ENCODE measurements at places on chromosomes 7 and 10.

DNA sequence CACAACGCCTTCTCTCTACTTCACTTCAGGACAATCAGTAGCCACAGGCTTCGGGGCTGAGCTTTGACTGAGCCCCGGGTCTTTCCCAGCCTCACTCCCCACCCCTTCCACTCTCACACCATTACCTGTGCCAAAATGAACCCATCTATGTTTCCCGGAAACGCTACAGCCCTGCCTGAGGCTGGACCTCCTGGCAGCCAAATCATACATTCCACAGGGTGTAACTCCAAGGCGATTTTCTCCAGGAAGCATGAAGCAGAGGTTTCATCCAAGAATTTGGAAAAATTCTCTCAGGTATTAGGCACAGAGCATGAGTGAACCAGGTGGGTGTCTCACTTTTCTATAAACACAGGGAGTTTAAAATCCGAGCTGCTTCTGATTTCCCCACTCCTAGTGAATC lies 286.3 kb downstream of the TNS3 start:
- DNase-seq = no peak

- no peak for DNase-seq
Observed at GRCh38 chr10:122297583-122297982, 26.5 kb downstream of the BTBD16 start.

GRCh38 chr7:22400936-22401553 lies 44.1 kb upstream of the RAPGEF5 start:
- no peak for DNase-seq

GRCh38 chr7:15086131-15086611 lies 183.6 kb upstream of the DGKB start:
- peak; percentile 2 for DNase-seq

DNA sequence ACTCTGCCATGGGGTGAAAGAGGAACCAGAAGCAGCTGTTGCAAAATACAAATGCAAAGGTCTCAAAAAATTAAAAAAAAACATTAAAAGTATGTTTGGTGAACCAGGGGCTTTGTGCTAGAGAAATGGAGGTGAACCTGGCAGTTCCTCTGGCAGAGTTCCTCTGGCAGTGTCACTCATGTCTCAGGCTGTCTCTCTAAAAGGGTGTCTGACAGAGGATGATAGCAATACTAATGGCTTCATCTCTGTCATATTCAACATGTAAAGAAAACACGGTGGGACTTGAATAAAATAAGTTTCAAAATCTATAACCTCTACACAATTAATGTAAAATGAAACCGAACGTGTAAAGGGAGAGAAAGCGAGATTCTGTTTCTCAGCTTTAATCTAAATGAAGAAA lies 375.7 kb upstream of the VWC2 start:
- no peak for DNase-seq

GRCh38 chr10:49397036-49397999 lies 1.4 kb upstream of the DRGX start:
- no peak for DNase-seq

GRCh38 chr10:34826857-34827766 lies 12.0 kb upstream of the PARD3 start:
- no peak for DNase-seq

- no peak for DNase-seq
Observed at GRCh38 chr10:19097151-19097550, 48.5 kb downstream of the MALRD1 start.

DNA sequence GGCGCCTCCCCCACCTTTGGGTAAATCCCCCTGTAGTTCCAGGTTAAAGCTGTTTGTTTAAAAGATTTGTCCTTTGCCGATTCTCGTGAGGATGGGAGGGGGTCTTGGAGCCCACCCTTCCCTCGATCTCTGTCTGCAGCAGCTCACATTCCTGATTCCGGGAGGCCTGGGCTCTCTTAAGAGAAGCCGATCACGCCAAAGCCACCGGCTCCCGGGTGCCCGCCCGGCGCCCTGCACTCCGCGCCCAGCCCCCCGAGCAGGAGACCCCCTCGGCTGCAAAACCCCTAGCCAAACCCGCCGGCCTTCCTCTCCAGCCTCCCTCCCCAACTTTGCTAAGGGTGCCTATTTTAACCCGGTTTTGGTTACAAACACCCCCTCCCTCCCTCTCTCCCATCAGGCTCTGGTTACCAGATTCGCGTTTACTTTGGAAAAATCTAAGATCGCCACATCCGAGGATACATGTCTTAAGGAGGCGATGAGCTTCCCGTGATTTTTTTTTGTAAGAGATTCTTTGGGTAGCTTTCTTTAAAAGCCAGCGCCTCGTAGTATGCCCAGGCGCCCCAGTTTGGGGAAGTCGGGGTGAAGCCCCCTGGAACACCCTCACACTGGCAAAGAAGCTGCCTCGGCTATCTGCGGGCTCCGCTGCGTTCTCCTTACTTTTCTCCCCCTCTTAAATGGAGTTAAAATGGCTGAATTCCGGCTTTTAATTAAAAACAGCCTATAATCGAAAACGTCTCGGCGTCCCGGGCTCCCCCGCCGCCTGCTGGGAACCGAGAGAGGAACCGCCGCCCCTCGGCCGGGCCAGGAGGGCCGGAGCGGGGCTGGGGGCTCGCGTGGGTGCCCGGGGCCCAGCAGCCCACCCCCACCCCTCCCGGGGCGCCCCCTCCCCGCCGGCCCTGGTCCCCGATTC lies 983 bp downstream of the TNRC18 start:
- no peak for DNase-seq

- DNase-seq = no peak
Observed at GRCh38 chr7:143296686-143297085, 8.5 kb downstream of the CASP2 start.

GRCh38 chr10:102678842-102679289 lies 34.6 kb downstream of the TRIM8 start:
- peak; percentile 55 for DNase-seq

GRCh38 chr7:101535351-101535751 lies 93.7 kb downstream of the MYL10 start:
- DNase-seq = no peak

GRCh38 chr7:104538152-104538551 lies 209.7 kb downstream of the LHFPL3 start:
- DNase-seq = no peak

DNA sequence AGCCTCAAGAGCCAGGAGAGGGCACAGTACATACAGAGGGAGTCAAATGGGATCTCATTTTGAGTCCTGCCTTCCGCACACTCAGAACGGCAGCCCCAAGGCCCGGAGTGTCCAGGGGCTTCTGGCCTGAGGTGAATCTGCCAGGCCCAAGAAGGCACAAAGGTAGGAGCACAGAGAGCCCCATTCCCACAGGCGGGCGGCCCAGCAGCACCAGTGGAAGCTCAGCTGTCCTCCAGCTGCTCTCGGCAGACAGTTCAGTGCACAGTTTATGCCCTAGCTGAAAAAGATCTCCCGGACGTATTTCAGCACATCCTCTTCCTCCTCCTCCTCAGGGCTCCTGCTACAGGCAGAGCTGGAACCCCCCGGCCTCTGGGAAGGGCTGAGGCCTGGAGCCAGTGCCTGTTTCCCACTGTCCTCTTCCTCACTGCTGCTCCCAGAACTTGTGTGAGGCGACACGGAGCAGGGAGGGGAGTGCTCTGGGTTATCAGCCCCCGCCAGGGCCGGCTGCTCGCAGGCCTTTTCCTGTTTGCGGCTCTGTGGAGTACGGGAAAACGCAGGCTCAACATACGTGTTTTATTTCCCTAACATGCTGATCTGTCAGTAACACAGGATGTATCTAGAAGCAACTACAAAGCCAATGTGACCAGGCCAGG lies 4.0 kb downstream of the CYREN start:
- DNase-seq = no peak

- no peak for DNase-seq
Observed at GRCh38 chr7:120919466-120919865, 31.1 kb upstream of the ING3 start.

- no peak for DNase-seq
Observed at GRCh38 chr10:28445516-28445915, 87.4 kb upstream of the WAC start.

DNA sequence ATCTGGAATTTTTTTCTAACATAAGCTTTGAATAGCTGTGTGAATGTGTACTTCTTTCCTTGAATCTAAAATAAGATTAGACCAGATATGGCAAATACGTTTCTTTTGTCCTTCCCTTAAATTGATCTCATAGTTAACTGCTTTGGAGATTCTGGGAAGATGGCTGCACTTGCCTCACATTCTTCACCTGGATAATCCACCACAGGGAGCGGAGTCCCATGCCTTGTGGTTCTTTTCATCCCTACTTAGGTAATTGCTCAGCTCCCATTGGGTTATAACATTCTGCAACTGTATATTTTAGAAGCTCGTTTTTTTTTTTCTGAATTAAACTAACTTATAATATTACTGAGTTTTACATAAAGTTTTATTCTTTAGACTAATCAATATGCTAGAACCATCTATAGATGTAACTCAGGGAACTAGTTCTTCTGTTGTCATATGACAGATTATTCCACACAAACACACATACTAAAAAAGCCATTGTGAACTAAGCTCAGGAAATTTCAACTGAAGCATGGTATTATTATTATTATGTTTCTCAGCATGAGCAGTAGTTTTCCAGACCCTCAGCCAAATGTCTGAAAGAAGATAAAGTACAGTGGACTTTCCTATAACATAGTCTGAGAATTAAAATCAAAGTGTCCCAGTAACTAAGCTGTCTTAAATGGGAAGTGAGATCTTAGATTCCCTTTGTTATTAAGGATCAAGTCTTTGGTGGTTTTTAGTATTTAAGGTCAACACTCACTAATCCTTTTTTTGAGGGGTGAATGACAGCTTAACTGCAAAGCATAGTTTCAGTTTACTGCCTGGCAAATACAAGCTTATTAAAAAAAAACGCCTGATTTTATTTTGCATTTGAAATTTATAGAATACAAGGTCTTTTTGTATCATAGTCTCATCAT lies 182.3 kb downstream of the PPP1R9A start:
- no peak for DNase-seq

DNA sequence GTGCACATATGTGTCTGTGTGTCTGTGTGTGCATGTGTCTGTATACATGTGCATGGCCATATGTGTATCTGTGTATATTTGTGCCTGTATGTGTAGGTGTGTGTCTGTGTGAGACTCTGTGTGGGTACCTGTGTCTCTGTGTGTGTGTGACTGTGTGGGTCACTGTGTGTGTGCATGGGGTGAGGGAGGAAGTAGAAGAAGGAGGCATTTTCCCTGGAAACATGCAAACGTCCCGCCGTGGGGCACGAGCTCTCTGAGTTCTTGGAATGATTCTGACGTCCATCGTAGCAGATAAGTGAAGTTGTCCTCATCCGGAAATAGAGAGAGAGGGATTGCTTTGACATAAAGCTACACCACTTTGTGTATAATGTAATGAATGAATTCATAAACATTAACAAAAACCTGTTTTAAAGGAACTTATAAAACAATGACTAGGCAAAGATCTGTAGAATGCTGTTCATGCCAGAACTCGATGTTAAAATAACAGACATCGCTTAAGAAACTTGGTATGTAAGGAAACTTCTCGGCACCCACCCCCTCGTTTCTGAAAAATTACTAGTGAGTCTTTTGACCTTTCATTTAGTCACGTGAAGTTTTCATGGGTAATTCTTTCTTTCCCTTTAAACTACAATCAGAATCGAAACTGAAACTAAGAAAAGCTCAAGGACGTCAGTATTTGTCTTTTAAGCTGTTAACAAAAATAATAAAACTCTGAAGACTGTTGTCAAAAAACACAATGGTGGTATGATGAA lies 43.6 kb upstream of the KLF6 start:
- DNase-seq = peak; percentile 47

GRCh38 chr10:110804376-110804775 lies 67.4 kb upstream of the PDCD4 start:
- no peak for DNase-seq

DNA sequence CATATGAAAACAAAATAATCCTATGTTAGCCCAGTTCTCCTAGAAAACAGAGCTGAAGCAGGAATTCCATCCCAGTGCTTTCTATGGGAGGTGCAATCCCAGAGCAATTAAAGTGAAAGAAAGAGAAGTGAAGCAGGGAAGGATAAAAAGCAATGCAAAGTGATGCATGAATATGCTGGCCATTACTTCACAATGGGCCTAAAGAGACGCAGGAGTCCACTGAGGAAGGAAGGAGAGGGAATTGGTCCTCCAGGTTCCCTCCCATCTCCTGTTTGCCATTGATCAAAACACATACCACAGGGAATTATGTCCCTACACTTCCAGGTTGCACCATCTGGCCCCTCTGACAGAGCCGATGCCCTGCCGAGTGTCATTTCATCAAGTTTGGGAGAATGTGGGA lies 392.2 kb upstream of the NFE2L3 start:
- no peak for DNase-seq

DNA sequence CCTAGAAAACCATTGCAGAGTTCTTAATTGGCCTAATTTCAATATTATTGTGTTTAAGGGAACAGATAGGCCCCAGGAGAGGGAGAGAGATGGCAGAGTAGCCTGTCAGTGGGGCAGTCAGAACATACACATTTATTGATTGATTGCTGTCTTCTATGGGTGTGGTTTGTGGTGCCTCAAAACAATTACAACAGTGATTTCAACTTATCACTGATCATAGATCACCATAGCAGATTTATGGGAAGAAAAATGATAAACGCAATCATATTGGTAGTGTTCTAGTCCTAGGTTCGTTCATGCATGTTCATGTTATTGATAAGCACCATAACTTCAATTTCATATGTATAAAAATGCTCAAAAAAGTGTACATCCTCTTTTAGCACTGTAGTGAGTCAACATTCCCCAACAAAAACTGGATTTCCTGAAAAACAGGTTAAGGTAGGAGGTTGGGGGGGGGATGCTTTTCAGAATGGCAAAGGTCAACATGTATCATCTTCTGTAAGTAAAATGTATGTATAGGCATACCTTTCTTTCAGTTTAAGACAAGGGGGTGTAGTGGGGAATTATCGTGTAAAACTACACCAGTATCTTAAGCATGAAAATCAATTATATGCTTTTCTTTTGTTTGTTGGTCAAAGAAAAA lies 1.1 kb upstream of the TNKS2 start:
- no peak for DNase-seq

DNA sequence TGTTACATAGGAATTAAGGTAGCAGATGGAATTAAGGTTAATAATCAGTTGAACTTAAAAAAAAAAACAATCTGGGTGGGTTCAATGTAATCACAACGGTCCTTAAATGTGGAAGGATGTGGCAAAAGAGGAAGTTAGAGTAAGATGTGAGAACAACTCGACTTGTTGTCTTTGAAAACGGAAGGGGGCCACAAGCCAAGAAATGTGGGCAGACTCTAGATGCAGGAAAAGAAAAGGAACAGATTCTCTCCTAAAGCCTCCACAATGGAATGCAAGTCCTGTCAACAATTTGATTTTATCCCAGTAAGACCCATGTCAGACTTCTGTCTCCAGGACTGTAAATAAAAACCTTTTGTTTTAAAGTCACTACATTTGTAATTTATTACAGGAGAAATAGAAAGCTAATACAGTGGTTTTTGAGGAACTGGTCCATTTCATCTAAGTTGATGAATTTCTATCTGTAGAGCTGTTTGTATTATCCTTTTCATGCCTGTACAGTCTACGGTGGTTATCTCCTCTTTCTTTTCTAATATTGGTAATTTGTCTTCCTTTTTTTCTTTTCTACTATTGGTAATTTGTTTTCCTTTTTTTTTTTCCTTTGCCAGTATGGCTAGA lies 8.6 kb downstream of the MCMBP start:
- DNase-seq = no peak

- peak; percentile 69 for DNase-seq
Observed at GRCh38 chr7:150378115-150378852, 846 bp upstream of the ZNF775 start.

Data from AG08395 (cell line).